Ovary (tissue), 10 donors: ENCODE measurements at places on chromosomes 5 and 9. TPM values are rescaled to one million over a fixed set of nuclear protein-coding genes. Genes with fewer than 3 reads are reported as not detected.

DNA sequence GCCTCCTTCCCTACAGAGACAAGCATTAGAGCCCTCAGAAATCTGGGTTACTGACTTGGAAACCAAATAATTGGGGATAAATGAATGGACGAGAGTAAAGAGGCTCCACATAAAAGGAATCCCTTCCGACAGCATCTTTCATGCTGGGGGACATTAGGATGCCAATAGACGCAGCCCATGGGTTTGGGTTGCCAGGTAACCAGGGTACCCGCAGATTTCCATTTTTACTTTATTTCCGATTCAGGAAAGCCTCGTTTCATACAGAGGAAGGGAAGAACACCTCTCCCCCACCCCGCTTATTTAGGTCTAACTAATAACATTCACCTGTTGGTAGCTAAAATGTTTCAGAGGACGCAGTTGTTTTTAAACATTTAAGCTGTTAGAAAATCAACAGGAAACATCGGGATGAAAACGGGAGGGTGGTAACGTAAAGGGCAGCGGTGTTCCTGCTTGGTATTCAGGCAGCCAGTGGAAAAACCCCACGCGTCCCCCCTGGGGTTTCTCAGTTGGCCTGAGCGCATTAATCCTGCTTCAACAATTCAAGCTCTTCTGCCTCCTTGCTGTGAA lies 179.5 kb downstream of the YTHDC2 start:
- no peak for DNase-seq

Gene RHOBTB3
- 133 TPM for polyA plus RNA-seq

Gene TLE1
- polyA plus RNA-seq, result 38.9 TPM

Gene BARHL1
- not detected for polyA plus RNA-seq

DNA sequence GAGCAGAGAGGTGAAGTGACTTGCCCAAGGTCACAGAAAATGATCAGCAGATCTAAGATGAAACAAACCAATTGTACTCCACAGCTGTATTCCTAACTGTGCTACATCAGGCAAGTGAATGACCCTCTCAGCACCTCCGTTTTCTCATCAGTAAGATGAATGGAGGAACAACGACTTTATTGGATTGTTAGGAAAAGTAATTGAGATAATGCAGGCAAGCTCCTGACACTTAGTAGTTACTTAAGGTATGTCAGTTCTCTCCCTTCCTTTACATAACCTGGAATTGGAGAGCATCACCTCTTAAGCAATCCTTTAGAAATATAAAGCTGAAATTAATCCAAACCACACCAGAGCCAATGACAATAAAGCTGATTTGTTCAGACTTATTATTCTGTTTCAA lies 451.2 kb upstream of the CD180 start:
- DNase-seq, result no peak

DNA sequence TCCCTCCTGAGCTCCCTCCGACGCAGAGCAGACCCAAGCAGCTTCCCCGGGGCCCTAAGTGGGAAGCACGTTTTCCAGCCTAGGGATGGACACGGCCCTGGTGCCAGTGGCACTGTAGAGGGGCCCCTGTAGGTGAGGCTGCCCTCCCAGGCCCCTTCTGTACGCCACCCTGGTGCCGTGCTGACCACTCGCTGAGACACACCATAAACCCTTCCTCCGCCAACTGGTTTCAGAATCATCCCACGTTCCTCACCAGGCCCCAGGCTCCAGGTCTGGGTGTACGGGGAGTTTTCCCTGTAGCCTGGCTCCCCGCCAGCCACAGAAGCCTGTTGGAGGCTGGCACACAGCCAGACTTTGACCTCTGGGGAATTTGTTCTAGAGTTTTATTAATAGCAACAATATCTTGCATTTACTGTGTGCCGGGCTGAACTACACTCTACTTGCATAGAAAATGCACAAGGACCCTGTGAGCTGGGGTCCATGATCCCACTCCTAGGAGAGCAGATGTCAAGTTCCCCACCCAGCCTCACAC lies 18.2 kb upstream of the WDR38 start:
- DNase-seq, result peak; percentile 73

- no peak for DNase-seq
Observed at GRCh38 chr9:14961372-14962068, 51.3 kb upstream of the FREM1 start.

Gene KIF4B
- polyA plus RNA-seq, result not detected

GRCh38 chr5:120152472-120152871 lies 311.6 kb upstream of the PRR16 start:
- DNase-seq, result no peak
